ENCODE measurements at places on chromosomes 3 and 15.
A peak's percentile ranks its signal among the peaks of the same experiment; 100 is the strongest.

DNA sequence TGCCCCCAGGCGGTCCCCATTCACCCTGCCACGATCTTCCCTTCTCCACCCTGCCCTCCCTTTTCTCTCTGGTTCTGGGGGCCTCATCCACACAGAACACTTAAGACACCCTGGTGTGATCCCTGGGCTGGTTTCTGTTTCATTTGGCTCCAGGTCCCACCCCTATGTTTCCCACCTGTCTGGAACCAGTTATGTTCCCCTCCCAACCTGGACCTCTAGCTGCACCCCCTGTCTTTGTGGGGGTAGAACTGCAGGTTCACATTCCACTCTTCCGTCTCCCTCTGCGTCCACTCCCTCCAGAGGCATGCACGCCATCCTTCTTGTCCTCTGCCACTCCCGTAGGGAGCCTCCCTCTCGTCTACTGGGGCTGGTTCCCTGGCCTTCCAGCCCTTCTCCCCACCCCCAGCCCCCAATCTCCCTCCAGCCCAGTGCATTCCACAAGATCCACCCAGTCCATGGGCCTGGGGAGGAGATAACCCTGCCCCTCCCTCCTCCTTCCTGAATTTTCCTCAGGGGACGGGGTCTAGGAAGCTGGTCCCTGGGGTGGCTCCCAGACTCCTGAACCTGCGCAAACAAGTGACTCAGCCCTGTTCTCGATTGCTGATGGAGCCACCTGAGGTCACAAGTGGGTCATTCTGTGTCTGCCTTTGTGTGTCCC, 73.8 kb downstream of the ABTB1 start:
- no peak for DNase-seq

- DNase-seq = no peak
These were observed 18.9 kb downstream of the MELTF start for GRCh38 chr3:197010556-197011351.

DNA sequence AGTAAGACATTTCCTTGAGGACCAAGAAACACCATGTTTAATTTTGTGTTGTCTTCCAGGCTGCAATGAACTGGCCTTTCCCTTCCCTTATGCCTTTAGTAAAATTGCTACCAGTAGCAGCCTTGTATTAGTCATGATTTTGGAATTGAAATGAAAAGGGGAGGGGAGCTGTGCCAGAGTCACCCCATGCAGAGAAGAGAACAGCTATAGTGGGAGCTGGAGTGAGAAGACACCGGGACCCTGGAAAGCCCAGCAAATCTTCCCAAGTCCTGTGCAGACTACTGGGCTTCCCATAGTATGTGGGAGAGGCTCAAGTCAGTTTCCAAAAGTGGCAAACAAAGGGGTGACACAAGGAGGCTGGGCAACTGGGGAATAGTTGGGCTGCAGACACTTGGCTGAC, 178.5 kb downstream of the NR1D2 start:
- DNase-seq = no peak

DNA sequence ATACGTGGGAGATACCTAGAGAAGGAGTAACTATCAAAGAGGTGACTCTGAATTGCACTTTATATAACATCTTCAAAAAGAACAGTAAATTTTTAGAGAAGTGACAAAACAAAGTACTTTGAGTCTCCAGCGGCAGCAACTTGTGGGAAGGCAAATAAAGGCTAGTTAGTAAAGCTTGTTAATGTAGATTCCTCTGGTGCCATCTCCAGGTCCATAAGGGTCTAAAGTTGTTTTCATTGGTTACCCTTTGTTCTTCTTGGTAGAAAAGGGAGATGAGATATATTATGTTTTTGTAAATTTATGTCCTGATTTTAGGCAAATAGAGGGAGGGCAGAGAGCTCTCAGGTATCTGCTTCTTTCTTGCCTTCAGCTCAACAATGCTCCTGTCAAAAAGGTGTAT, 161.6 kb downstream of the MYRIP start:
- no peak for DNase-seq

GRCh38 chr3:12583280-12583679, 26.4 kb downstream of the MKRN2 start:
- DNase-seq = no peak

- no peak for DNase-seq
These were observed 423.3 kb upstream of the GRM7 start for GRCh38 chr3:6437631-6438030.

DNA sequence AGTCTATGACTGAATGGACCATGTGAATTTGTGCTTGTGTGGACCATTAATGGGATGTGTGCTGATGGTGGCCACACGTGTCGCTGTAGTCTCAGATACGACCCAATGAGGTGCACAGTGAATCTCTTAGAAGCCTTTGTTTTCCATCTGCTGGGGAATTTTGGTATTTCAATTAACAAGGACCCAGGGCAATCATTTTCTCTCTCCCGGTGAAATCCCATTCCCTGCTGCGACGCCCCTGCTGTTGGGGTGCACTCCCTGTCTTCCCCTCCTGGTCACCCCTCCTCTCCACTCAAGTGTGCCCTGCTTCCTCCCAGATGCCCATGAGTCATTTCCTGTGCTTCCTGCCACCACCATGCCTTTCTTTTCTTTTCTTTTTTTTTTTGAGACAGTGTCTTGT, 32.7 kb downstream of the EBLN2 start:
- DNase-seq = no peak

DNA sequence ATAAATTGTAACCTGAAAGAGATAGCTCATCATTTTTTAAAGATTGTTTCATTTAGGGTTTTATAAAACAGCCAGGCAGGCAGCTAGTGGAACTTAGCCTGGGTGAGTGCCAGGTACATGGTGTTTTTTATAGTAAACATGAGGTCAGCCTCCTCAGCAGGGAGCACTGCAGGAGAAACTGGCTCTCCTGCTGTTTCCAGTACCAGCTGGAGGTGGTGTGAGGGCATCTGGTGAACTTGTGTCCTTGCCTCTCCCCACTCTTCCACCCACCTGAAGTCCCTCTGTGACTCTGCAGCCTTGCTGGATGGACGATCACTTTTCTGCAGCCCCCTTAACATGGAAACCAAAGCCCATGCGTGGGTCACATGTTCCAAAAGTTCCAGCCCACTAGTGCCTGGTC, 128.4 kb downstream of the FAM174B start:
- DNase-seq = no peak

GRCh38 chr15:87038404-87038803, 958.7 kb downstream of the AGBL1 start:
- DNase-seq = peak; percentile 7

- no peak for DNase-seq
These were observed 573.7 kb downstream of the TBL1XR1 start for GRCh38 chr3:176623468-176624150.

GRCh38 chr3:66449411-66449974, 51.3 kb downstream of the LRIG1 start:
- DNase-seq = no peak

GRCh38 chr3:133955892-133956291, 60.2 kb upstream of the RAB6B start:
- DNase-seq = no peak

DNA sequence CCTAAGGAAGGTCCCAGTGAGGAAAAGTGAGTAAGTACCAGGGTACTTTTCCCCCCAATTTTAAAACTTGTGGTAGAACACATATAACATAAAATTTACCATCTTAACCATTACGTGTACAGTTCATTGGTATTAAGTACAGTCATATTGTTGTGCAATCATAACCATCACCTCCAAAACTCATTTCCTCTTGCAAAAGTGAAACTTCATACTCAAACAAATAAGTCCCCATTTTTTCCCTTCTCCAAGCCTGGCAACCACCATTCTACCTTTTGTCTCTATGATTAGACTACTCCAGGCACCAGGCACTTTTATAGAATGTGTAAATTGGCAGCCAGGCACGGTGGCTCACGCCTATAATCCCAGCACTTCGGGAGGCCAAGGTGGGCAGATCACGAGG, 12.2 kb downstream of the PRC1 start:
- DNase-seq = no peak

DNA sequence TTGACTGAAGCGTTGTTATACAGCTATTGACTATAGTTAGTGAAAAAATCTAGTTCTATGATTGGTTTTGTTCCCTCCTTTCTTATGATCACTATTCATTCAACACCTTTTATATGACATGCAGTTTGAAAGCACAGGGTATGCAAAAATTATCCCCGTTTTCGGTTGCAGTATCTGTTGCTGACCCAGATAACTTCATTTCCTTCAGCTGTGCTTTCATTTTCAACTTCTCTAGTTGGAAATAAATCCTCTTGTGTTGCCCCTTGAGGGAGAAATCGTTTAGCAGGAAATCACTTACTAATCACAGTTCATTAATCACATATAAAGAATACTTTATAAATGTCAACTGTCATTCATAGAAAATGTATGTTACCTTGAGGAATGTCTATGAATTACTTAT, 55.1 kb downstream of the MBNL1 start:
- no peak for DNase-seq

GRCh38 chr3:37183976-37184375, 9.6 kb upstream of the LRRFIP2 start:
- DNase-seq = no peak

- DNase-seq = no peak
These were observed 170.5 kb upstream of the TGFBR2 start for GRCh38 chr3:30435861-30436331.

DNA sequence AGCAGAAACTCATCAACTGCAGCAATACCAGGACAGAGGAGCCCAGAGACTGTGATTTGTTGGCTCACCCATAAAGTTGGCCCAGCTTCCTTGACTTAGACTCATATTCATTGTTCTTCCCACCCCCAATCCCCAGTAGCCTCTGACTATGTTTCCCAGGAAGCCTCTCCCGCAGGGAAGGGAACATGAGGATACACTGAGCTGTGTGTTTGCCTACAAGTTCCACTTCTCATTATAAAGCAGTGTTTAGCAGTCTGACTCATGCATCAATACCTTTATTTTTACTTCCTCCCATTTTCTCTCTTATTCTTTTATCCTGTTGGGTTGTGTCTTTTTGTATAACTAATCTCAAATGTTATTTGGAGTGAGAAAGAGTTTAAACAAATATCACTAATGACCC, 111.6 kb upstream of the PHLDB2 start:
- no peak for DNase-seq

GRCh38 chr3:25872200-25872877, 82.4 kb downstream of the OXSM start:
- DNase-seq = no peak

DNA sequence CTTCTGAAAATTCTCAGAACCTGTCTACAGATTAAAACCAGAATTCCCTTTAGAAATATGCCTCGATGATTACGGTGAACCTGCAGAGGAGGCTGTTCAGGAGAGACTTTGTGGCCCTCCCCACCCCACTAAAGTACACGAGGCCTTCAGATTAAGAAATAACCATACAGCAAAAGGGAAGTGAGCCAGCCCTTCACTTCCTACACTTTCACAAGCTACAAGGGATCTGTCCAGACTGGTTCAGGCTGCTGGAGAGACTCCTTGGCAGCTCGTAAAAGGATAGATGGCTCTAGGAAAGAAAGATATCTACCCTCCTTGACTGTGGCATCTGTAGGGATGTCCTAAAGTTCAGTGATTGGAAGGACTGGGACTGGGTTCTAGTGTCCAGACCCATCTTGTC, 102.6 kb downstream of the ALDH1A2 start:
- DNase-seq = peak; percentile 35

GRCh38 chr3:187291512-187292132, at the start of gene MASP1:
MASP1 (minus strand) TSS chr3:187291737; CDS start chr3:187291632, 105 bp downstream.
- no peak for DNase-seq

GRCh38 chr3:69540706-69541581, 155.1 kb upstream of the FRMD4B start:
- no peak for DNase-seq

GRCh38 chr15:52093167-52093538, 19.4 kb downstream of the BCL2L10 start:
- no peak for DNase-seq

DNA sequence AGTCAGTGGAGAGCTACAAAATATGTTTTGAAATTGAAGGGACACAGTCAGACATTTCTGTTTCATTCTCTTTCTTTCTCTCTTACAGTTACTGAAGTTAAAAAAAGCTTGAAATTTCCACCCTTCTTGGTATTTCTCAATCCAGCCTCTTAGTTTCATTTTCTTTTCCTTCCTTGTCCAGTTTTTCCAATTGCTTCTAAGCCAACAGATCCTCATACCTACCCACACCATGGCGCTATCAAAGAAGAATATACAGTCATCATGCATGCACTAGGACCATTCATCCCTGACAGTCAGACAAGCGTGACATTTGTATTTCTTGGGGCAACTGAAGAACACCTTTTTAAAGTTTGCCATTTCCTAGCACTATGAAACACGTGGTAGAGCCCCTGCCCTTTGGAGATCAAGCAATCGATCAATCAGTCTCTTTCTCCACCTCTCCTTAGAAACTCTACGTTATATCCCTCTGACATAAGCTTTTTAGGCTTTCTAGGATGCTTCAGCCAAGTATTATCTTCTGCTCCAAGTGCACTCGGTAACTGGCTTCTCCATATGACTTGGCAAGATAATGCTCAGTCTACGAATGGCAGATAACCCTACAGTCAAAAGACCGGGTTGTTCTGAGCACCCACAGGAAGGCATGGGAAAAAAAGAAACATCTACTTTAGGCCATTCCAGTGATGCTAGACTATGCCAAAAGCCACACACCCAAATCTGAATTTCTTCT, 65.4 kb downstream of the FBN1 start:
- no peak for DNase-seq

- no peak for DNase-seq
These were observed 21.2 kb upstream of the FAM81A start for GRCh38 chr15:59416816-59417215.

- peak; percentile 0 for DNase-seq
These were observed 146.1 kb downstream of the UACA start for GRCh38 chr15:70617076-70617910.

- no peak for DNase-seq
These were observed 60.8 kb upstream of the SNRPA1 start for GRCh38 chr15:101355678-101356464.

DNA sequence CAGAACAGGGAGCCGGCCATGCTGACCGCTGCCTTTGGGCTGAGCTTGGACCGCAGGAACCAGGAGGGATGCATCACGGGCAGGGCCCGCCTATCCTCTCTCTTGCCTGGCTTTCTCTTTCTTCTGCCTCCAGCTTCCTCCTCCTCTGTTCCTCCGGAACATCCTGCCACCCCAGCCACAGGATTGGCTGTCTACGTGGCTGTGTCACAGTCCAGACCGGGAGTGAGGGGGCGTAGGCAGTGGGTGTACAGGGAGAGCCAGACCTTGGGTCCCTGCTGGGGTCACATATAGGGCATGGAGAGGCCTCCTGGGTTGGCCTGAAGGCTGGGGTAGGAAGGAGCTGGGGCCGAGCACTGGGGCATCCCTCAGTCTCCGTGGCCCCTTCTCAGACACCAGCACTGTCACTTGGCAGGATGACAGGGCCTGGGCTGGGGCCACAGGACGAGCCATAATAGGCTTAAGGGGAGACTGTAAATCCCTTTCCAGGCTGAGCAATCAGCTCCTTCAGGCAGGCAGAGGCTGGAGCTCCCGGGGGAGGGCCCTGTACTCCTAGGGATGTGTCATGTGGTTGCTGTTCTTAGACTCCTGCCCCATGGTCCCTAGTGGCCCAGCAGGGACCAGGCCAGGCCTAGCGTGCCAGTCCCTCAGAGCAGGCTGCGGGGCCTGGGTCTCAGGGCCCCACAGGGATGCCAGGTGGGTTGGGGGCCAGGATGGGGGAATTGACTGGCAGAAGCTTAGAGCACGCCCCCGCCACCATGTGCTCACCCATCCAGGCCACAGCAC, 25.4 kb downstream of the LINGO1 start:
- no peak for DNase-seq
